Body of pancreas (tissue), 4 donors: ENCODE measurements at places on chromosomes 3 and 15. TPM values are rescaled to one million over a fixed set of nuclear protein-coding genes. Genes with fewer than 3 reads are reported as not detected.

The ACP3 gene
- 0.33 TPM for total RNA-seq

The ISG20 gene
- total RNA-seq = 2.9 TPM

The CHDH gene
- 21.5 TPM for total RNA-seq

The STX19 gene
- 2.1 TPM for total RNA-seq

The SOX14 gene
- total RNA-seq = not detected

The GPR171 gene
- not detected for total RNA-seq

The ASB14 gene
- not detected for total RNA-seq

- DNase-seq = no peak
Observed at GRCh38 chr3:30510596-30510995, 95.8 kb upstream of the TGFBR2 start.

DNA sequence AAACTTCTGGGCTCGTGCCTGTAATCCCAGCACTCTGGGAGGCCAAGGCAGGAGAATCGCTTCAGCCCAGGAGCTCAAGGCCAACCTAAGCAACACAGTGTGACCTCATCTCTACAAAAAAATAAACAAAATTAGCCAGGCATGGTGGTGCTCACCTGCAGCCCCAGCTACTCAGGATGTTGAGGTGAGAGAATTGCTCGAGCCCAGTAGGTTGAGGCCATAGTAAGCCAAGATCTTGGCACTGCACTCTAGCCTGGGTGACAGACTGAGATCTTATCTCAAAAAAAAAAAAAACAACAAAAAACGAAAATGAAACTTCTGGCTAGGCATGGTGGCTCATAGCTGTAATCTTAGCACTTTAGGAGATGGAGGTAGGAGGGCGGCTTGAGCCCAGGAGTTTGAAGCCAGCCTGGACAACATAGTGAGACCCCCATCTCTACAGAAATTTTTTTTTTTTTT, 53.7 kb downstream of the PIK3CB start:
- DNase-seq = peak; percentile 20

GRCh38 chr3:119019767-119020518, 14.7 kb downstream of the IGSF11 start:
- no peak for DNase-seq

- no peak for DNase-seq
Observed at GRCh38 chr3:111616417-111617105, 21.4 kb upstream of the ZBED2 start.

DNA sequence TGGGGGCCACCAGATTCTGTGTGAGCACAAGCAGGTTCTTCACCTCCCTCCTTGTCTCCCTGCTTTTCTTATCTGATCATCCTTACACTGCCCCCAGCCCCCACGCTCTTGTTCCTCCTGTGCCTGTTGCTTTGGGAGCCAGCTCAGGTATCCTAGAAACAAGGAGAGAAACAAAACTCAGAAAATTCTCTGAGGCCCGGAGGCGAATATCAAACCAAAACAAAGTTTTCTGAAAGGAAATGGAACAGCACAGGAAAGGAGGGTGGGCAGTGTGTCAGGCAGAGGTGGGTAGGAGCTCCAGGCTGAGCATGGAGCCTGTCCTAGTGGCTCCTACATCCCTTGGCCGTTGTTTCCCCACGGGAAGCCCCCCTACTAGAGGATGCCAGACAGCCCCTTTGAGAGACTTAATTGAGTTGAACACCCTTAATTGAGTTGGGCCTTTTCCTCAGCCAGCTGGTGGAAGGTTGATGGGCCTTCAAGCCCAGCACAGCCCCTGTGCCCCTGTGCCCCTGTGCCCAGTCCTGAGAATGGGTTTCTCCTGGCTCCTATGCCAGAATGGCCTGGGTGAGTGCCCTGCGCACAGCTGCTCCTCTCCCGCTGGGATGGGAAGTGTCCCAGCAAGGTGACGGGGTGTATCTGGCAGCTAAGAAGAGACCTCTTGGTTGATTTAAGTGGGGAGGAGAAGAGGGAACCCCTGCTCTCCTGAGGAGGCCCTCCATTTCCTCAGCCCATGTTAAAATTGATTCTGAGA, 22.8 kb upstream of the JMJD7 start:
- DNase-seq = no peak

DNA sequence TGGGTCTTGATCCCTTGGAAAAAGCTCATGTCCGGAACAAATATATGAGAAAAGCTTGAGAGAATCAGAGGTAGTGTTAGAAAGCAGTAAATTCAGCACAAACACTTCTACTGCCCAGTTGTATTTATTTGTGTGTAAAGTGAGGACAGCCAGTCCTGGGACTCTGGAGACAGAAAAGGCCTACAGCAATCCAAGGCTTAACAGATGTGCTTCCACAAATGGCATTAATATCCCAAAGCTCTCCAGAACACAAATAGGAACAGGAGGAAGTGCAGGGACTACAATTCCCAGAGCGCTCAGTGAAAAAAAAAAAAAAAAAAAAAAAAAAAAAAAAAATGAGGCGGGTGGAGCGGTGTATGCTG, 390 bp upstream of the AP2M1 start:
- DNase-seq = no peak

GRCh38 chr3:188832146-188832545, 339.6 kb upstream of the TPRG1 start:
- DNase-seq = no peak

- DNase-seq = no peak
Observed at GRCh38 chr3:17258823-17259436, 374.2 kb downstream of the PLCL2 start.

DNA sequence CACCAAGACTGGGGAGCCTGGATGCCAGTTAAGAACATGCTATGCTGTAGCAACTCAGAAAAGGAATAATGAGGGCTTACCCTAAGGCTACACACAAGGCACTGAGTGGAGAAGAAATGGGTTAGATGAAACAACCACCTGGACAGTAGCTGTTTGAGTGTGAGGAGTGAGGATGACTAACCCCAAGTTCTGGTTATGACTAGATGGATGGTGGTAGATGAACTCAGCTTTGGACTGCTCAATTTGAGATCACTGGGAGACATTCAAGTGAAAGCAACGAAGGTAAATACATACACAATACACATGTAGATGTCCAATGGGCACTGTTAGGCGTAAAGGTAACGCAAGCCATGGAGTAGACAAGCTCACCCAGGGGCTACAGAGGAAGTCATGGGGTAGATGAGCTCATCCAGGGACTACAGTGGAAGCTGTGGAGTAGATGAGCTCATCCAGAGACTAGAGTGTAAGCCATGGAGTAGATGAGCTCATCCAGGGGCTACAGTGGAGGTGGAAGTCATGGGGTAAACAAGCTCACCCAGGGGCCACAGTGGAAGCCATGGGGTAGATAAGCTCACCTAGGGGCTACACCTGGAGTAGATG, 98.3 kb downstream of the ANO10 start:
- no peak for DNase-seq
